ENCODE measurements at places on chromosomes 16 and 17.

GRCh38 chr17:48546924-48547807 lies 2.3 kb upstream of the HOXB2 start:
- no peak for DNase-seq

DNA sequence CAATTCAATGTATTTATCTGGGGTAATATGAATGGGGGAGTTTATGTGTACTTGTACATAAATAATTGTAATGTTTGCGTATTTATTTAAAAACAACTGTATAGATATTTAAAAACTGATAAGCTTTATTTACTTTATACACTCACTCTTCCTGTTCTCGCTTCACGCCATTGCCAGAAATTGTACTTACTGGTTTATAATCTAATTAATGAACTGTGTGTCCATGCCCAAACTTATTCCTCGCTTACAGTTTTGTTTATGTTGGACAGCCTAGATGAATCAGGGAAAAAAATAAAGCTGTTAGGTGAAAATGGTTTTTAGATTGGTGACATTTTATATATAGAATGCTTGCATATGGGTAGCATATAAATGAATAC lies 30.8 kb downstream of the AATF start:
- DNase-seq = no peak

DNA sequence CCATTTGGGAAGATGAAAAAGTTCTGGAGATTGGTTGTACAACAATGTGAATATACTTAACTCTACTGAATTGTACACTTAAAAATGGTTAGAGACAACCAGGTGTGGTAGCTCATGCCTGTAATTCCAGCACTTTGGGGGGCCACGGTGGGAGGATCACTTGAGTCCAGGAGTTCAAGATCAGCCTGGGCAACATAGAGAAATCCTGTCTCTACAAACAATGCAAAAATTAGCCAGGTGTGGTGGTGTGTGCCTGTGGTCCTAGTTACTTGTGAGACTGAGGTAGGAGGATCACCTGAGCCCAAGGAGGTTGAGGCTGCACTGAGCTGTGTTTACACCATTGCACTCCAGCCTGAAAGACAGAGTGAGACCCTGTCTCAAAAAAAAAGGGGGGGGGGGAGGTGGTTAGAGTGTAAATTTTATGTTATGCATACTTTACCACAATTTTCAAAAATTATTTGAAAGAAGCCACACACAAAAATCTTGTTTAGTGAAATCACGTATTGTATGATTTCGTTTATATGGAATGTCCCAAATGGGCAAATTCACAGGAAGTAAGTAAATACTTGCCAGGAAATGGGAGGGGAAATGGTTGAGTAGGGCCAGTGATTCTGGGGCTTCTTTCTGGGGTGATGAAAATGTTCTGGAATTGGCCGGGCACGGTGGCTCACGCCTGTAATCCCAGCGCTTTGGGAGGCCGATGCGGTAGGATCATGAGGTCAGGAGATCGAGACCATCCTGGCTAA lies 37.1 kb upstream of the AMZ2 start:
- no peak for DNase-seq

DNA sequence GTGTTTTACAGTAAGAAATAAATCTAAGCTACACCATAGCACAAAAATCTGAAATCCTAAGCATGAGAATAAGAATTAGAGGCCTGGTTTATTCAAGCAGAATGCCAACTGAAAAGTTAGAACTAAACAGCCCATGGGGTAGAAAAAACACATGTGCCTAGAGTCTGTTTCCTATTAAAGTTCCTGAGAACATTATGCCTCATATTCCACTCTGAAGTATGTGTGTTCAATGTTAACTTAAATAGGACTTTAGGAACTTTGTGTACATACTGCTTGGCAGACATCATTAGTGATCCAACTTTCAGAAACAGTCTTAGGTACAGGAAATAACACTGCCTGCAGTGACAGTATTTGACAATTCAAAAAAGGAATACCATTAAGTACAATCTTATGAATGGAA lies 18.2 kb downstream of the HEATR6 start:
- DNase-seq = no peak

- DNase-seq = no peak
Measured at GRCh38 chr16:23484510-23485256, 25.6 kb downstream of the GGA2 start.

DNA sequence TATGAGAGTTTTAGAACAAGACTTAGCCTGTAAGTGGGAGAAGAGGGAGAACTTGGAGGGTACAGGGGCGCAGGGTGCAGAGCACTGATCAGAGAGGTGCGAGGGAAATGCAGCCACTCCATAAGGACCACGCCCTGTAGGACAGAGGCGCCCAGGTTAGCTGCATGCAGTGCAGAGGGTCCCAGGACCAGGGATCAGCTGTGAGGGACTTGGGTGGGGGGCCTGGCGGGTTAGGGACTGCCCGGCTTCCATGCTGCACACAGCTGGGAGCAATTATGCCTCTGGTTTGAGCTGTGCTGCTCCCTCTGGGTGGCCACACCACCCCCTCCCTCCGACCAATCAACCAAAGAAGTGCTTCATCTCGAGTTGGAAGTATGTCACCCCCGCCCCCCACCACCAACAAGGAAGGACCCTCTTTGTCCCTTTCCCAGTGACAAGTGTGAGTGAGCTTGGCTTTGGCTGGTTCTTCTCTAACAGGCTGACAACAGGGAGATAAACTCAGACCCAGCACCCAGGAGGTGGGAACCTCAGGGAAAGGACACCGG lies 22.2 kb upstream of the CLEC18A start:
- DNase-seq = no peak

DNA sequence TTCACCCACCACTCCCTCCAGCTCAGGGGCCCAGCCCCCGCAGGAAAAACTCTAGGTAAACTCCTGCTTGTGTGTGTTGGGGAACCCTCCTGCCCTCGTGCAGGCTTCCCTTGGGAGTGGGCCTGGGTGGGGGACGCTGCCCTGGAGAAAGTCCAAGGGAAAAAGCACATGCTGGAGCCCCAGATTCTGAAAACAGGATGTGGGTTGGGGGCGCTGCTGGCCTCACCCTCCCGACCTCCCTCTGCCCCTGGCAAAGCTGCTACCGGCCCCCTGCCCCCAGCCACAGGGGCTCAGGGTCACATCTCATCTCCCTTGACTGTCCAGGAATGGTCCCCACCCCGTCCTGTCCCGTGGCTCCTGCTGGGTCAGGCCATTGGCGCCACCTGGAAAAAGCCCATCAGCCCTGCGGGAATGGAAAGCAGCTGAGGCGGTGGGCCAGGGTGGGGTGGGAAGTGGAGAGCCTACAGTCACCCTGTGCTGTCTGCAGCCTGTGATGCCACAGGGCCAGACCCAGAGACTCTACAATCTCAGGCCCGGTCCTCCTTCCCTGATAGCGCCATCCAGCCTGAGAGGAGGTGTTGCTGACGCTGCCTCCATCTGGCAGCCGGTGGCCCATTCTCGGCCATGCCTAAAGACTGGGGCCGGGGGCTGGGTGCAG lies 2.5 kb upstream of the GJD3 start:
- no peak for DNase-seq

GRCh38 chr17:49523706-49524472 lies 28.8 kb downstream of the NGFR start:
- no peak for DNase-seq

GRCh38 chr16:11615748-11616447 lies 29.2 kb upstream of the LITAF start:
- DNase-seq = no peak

GRCh38 chr17:11917415-11917814 lies 79.9 kb downstream of the ZNF18 start:
- no peak for DNase-seq

Measured in astrocyte of the cerebellum (primary cell).